ENCODE measurements at places on chromosomes 7 and 10.

DNA sequence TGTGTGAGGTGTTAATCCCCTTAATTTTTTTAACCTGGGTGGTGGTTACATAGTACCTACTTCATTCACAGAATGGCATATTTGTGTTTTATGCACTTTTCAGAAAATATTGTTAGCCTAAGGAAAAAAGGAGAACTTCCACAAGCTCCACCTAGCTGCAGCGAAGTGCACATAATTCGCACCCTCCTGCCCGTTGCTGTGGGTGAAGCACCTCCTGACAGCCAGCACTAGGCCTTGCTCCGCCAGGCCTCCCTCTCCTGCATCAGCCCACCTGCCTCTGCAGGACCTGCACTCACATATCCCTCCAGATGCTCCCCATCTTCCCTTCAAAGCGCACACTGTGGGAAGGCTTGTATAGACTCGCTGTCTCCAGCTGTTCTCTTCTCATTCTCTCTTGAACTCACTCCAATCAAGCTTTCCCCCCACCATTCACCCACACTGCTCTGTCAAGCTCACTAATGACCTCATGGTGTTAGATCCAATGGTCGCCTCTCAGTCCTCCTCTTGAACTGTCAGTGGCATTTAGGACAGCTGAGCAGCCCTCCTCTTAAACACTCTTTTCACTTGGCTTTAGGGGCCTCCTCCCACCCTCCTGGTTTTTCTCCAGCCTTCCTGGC is 20.7 kb upstream of the GRID1 start:
- no peak for DNase-seq

GRCh38 chr7:33423646-33424020 is 294.3 kb downstream of the BBS9 start:
- no peak for DNase-seq

- DNase-seq: no peak
Measured at GRCh38 chr7:13290975-13291374, 603.5 kb downstream of the ARL4A start.

- DNase-seq: no peak
Measured at GRCh38 chr7:11950281-11950680, 118.3 kb upstream of the THSD7A start.

DNA sequence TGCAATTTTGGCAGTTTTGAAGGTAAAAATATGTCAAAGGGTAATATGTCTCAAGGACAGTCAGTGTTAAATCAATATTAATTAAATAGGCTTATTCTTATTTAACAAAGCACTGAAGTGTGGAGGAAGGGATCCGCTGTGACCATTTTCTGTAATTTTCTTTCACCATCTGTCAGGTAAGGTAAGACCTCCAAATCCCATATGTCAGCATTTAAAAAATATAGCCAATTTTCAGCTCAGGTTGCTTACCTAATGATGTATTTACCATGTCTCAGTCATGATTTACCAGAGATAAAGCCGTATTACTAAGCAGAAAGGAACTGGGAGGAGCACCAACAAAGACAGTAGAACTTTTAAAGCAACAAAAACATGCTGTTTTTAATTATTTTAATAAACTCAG is 683.9 kb downstream of the CCSER2 start:
- DNase-seq: no peak

GRCh38 chr10:11150231-11150731 is 132.6 kb downstream of the CELF2 start:
- no peak for DNase-seq

DNA sequence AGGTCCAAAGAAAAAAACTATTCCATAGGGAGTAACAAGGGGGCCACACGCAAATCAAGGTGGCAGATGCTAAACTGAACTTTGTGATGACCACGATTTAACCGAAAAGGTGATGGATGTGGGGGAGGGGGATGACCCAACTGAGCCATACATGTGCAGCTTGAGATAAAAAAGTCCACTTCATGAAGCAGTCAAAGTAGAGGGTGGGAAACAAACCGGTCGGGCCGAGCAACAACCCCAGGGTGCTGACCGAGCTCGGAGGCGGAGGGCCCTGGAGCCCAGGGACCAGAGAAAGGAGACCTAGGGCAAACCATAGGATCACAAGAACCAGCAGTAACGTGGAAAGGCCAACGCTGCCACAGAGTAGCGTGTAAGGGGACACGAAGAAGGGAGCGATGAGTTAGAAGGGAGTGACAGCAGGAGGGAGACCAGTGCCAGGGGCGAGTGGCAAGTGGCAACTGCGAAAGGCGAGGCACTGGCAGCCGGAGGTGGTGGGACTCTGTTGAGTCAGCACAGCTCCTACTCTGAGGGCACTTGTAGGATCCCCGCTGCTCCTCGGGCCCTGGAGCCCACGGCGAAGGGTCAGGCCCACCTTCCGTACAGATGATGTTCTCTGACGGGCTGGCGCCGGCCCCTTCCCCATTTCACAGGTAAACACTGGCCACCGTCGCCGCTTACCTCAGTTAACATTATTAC is 540 bp downstream of the SNX13 start:
- no peak for DNase-seq

GRCh38 chr7:66307591-66308215 is 102.6 kb downstream of the TPST1 start:
- no peak for DNase-seq

- no peak for DNase-seq
Measured at GRCh38 chr10:9244864-9245263, 1190.4 kb downstream of the GATA3 start.

DNA sequence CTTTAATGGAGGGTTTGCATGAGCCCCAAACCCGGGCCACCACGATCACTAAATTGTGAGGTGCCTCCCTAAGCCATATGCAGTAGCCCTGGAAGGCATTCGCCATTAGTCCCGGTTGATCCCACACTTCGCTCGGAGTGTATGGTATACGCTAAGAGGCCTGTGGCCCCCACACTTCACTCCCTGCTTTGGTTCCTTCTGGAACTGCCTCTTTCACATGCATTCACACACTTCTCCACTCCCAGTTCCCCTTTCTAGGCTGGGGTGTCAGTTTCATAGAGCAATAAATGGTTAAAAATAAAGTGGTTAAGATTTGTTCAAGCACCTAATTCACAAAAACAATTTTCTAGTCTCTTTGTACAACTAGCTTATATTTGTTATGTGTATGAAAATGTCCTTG is 212.1 kb upstream of the KCND2 start:
- no peak for DNase-seq

- no peak for DNase-seq
Measured at GRCh38 chr10:103645141-103646054, 151.9 kb downstream of the NEURL1 start.

DNA sequence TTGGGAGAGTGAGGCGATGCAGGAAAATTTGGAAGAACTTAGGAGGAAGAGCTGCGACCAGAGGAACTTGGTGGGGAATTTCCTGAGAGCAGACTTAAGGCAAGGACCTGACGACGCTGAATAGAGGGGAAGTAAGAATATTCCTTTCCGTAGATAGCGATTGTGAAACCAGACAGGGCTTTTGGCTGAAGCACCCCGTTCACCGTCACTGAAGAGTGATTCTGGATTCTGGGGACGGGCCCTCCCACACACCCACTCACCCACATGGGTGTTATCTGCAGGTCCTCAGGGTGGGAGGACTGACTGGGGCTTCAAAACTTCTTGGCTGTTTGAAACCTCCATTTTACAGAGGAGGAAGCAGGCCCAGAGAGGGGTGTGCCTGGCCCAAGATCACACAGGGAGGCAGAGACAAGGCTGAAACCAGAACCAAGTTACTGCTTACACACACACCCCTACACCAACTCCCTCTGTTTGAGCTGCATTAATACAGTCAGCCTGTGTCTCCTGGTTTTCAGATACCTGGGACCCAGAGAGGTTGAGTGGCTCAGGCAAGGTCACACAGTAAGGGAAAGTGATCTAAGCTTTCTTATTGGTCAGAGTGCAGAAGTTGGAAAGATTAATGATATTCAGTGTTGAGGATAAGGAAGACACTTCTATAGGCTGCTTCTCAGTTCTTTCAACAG is 37.2 kb upstream of the CDH23 start:
- no peak for DNase-seq

GRCh38 chr10:89684604-89685003 is 16.8 kb upstream of the KIF20B start:
- DNase-seq: no peak

DNA sequence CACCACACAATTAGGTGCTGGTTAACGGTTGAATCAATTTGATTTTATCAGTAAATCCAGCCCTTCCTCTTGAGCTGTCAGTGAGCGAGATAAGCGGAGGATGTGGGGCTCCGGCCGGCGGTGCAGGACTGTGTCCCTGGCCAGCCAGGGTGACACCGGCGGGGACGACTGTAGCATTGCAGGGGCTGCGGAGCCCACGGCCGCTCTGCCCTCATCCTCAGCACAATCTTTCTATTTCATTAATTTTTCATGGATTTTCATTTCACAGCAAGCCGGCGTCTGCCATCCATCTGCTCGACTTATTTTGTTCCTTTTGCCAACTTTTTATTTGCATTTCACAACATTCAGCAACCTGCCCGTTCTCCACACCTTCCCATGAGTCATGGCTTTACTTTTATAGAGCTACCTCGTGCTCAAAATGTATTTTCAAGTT is 4.7 kb downstream of the ADARB2 start:
- DNase-seq: no peak

DNA sequence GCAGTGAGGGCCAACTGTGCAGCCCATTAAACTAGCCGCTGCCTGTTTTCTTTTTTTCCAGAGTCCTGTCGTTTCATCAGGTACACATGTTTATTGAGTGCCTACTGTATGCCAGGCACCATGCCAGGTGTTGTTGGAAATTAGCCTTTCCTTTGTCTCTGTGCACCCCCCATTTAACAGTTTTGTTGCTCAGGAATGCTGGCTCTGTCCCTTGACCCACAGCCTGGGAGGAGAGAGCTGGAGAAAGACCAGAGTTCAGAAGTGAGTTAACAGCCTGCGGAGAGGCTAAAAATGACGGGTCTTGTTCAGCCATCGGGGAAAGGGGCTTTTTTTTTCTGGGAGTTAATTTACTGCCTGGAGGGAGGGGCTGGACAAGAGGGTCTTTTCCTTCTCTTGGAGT is 1.3 kb downstream of the LRMDA start:
- DNase-seq: no peak

DNA sequence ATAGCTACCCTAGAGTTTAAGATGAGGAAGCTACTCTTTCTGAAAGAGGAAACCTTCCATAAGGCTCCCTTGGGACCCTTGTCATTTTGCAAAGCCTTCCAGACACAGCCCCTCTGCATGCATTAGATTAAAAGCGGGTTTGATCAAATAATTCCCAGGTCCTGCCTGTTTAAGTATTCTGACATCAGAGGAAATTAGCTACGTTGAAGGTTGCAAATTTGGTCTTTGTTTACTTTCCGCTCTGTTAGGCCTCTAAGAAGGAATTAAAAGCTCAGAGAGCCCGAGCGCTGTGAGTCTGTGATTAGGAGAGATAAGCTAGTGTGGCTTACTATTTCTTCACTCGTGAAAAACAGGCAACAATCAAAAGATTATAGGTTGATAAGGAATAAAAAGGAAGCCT is 1.4 kb upstream of the THSD7A start:
- DNase-seq: no peak

GRCh38 chr7:140230861-140231770 is 54.3 kb upstream of the KDM7A start:
- DNase-seq: no peak

GRCh38 chr7:73507556-73507955 is 14.5 kb downstream of the BAZ1B start:
- DNase-seq: no peak

DNA sequence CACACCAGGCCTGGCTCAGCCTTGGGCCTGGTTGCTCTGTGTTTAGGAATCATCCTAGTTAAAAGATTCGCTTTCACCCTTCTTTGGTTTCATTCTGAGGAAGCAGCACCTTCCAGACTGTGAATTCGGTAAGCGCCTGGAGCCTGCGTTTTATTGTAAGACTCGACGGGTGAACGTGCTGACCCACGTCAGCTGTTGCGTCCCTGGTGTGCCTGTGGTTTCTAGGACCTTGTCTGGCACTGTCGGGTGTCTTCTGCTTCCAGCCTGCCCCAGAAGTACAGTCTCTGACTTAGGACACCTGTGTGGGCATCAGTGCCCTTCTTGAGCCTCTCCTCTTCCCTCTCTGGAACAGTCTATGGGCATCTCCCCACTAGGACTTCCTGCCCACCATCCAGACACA is 26.3 kb downstream of the MKI67 start:
- no peak for DNase-seq

- DNase-seq: no peak
Measured at GRCh38 chr10:11110539-11110938, 92.9 kb downstream of the CELF2 start.

- DNase-seq: no peak
Measured at GRCh38 chr7:26583094-26583648, 281.2 kb downstream of the SKAP2 start.

- no peak for DNase-seq
Measured at GRCh38 chr7:8141070-8141469, 120.9 kb downstream of the ICA1 start.

- DNase-seq: no peak
Measured at GRCh38 chr7:69994218-69994617, 395.9 kb downstream of the AUTS2 start.

- no peak for DNase-seq
Measured at GRCh38 chr7:45413419-45413818, 160.7 kb upstream of the ADCY1 start.

GRCh38 chr10:35463878-35464277 is 127.6 kb downstream of the CCNY start:
- no peak for DNase-seq

DNA sequence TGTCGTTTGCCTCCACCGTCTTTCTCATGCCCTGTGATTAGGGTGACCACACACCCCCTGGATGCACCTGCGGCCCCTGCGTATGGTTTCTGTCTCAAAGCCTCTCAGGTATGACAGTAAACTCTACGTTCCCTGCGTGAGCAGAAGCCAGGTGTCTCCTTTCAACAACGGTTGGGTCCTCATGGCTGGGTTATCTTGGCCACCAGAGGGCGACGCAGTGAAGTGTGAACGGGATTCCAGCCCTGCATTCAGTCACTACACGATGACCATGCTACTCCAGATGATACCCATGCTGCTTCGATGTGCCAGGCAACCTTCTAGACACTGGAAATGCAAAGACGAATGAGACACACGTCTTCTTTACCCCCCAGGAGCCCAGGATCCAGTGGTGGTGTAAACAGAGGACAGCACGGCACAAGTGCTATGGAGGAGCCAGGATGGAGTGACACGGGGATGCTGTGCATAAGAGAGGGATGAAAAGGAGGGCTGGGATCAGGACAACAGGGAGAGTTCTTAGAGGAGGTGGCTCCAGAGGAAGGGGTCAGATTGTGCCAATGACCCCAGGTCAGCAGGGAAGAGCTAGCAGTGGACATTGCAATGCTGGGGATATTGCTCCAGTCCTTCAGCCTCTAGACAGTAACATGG is 228.1 kb upstream of the PFKP start:
- no peak for DNase-seq

GRCh38 chr10:11337516-11337915 is 273.9 kb downstream of the USP6NL start:
- DNase-seq: no peak

- no peak for DNase-seq
Measured at GRCh38 chr10:48899781-48900180, 39.9 kb downstream of the LRRC18 start.

All from kidney epithelial cell (primary cell).